Non-pigmented ciliary epithelial cell (primary cell): ENCODE measurements at places on chromosomes 3 and 15.
A peak's percentile ranks its signal among the peaks of the same experiment; 100 is the strongest.

DNA sequence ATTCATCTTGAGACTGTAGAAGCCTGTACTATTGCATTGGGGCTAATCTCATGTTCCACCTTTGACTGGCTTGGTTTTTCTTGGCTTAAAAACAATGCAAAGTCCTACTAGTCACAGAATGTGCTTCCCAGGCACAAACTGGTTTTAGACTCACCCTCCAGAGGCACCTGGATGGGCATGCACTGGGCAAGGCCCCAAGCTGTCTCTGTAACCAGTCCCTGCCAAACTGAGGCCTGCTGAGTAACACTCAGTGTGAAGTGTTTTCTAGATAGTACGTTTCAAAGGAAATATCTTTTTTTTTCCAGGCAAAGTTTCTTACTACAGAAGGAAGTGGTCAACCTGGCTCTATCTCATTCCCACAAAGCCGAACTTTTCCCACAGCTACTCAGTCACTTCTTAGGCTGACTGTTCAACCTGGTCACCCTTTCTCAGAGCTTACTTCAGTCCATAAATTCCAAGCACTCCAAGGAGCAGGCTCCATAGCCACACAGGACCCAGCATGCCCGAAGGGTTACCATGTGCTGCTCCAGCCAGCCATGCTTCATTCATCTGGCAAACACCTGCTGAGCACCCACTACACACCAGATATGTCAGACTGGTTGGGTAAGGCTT, 57.4 kb downstream of the NPTN start:
- no peak for DNase-seq

DNA sequence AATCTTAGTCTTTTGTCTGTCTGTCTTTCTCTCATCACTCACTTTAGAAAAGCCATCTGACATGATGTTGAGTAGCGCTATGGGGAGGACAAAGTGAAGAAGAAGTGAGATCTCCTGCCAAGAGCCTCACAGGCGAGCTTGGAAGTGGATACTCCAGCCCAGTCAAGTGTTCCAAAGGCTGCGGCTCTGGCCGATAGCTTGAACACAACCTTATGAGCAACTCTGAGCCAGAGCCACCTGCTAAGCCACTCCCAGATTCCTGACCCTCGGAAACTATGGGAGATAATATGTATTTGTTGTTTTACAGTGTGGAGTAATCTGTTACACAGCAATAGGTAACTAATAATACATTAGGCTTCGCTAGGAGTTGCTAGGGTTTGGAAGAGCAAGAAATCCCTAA, 76.2 kb downstream of the MB21D2 start:
- DNase-seq, result no peak

DNA sequence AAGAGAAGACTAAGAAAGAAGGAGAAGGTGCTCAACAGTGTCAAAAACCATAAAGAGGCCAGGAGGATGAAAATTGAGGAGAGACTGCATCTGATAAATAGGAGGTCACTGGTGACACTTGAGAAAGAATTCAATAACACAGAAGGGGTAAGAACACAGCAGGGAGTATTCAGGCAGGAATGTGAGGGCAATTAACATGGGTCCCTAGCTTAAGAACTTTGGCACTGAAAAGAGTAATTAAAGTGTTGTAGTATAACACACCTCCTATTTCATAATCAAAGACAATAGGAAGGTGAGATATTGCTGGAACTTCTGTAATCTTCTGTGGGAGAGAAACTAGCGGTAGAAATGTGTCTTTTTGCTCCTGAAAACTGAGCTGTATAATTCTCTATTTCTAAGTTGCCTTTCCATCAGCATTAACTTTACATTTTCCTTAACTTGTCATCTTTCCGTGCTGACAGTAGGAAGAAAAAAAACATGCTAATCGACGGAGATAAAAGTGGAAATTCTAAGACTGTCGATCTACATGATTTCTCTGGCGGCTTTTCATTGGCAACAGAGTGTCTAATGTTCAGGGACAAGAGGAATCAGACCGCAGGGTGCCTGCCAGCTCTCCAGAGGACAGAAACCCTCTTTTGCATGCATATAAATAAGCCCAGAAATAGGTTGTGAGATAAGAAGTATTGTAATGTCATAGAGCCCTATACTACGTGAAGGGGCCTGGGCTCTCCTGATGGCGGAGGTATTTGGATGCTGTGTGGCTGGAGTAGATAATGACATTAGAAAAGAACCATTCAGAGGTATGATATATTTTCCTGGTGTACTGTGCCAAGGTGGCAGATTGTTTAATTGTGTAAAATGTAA, 147.9 kb upstream of the GAP43 start:
- DNase-seq, result no peak

DNA sequence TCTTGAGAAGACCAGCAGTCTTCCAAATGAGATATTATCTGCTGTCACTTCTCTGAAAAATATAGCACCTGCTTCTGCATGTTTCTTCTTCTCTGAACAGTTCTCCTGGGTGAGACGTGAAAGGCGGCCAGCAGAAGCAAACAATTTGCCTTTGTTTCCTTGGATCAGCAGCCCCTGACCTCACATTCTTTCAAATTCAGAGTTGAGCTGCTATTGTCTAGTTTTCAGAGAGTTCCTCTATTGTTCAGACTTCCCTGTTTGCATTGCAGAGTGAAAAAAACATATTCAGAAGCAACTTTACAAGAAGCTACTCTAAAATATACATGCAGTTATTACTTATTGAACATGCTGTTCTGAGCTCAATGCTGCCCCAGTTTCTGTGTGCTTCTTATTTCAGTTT, 653.6 kb downstream of the NAALADL2 start:
- DNase-seq, result no peak

DNA sequence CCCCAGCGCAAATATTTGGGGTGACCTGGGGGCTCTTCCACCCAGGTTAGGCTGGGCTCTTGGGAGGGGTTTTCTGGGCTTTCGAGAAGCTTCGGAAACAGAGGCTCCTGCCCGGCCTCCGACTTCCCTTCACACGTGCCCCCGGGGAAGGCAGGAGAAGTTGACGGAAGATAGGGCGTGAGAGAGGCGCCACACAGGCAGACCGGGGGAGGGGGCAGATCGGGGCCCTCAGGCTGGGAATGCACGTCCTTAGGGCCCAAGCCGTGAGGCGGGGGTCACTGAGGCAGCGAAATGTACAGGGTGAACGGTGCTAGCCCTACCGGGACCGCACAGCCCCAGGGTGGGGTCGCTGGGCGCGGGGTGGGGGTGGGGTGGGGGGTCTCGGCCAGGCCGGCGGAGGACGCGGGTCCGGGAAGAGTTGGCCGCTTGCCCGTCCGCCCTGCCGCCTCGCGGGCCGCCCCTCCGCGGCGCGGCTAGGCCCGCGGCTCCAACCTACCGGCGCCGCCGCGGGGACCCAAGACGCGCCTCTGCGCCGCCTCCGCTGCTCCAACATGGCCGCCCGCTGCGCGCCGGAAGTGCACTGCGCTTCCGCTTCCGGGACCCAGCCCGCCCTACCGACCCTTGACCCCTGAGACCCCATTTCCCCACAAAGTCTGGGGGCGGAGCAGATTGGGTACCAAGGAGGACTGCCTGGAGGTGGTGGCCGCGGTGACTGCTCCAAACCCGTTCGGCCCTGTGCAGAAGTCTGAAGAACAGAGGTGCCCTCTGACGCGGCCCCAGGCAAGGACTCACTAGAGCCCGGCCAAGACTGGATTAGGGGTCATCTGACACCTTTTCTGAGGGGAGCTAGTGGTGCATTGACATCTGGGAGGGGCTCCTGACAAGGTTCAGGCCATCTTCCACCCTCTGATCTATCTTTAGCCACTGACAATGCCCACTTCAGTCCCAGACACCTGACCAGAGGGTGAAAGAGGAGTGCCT, at the start of gene CCDC71:
TSS of gene CCDC71 (minus strand) at position 561 of the 981 bp plus-strand sequence. CDS start 2,123 bp downstream, outside the sequence.
- no peak for DNase-seq

- DNase-seq, result no peak
These were observed 316.8 kb upstream of the CTDSPL start for GRCh38 chr3:37544869-37545352.

DNA sequence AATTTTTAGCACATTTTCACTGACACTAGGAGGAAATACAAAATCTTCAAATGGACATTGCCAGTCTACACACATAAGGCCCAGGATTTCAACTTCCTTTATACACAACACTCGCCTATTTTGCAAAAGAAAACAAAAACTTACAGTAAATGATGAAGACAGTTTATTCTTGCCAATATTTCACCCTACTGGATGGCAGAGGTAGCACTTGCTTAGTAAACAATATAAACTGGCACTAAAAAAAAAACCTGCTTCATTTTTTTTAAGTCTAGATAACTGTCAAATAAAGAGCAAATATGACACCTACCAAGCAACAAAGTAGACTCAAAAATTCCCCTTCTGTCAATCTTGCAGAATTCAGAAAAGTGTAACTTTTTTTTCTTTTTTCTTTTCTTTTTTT, 204.0 kb downstream of the VPS13C start:
- DNase-seq, result no peak

DNA sequence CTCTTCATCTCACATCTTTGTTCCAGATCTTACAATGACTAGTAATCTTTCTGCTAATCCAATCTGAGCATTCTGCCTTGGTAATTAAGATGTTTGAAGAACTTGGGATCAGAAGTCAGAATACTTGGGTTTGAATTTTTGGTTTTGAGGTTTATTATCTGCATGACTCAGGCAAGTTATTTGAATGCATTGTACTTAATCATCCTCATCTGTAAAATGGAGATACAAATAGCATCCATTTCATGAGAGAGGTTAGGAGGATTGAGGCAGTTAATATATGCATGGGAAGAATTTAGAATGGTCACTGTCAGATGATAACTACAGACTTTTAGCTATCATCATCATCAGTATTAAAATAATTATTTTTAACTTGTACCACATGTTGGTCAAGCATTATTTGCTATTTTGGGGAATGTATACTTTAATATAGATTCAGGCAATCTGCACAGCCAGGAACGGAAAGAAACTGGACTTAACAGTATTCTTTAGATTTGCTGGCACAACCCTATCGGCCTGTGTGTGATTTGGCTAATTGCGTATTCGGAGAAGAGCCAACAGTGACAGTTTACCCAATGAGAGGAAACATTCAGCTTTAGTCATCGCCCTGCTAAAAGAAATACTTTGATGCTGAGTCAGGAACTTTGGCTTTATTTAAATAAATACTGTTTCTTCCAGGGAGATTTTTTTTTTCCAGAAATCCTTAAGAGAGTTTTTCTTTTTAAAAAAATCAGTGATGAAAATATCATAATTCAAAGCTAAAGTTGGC, 600.0 kb downstream of the ROBO1 start:
- peak; percentile 89 for DNase-seq

- DNase-seq, result no peak
These were observed 14.3 kb downstream of the ARL8B start for GRCh38 chr3:5136211-5136918.

- DNase-seq, result no peak
These were observed 411.7 kb downstream of the NAALADL2 start for GRCh38 chr3:175270866-175271265.

DNA sequence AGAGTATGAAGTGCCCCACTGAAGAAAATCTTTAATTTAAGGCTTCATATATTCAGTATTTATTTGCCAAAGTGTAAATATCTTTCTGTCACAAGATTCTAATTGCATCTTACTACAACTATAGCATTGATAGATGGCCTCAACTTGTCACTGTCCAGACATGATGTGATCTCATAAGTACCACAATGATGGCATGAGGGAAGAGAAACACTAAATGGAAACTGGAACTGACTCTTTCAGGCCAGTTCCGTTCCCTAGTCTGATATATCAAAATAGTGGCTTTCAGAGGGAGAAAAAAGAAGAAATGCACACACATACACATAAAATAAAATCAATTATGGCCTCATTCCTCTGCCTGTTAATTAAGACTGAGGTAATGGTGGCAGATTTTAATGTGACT, 615.7 kb downstream of the TBL1XR1 start:
- no peak for DNase-seq

GRCh38 chr15:24675332-24676144, at the start of gene NPAP1:
TSS of gene NPAP1 (plus strand) at chr15:24675775. CDS start at chr15:24675868, 93 bp downstream.
- DNase-seq, result no peak

DNA sequence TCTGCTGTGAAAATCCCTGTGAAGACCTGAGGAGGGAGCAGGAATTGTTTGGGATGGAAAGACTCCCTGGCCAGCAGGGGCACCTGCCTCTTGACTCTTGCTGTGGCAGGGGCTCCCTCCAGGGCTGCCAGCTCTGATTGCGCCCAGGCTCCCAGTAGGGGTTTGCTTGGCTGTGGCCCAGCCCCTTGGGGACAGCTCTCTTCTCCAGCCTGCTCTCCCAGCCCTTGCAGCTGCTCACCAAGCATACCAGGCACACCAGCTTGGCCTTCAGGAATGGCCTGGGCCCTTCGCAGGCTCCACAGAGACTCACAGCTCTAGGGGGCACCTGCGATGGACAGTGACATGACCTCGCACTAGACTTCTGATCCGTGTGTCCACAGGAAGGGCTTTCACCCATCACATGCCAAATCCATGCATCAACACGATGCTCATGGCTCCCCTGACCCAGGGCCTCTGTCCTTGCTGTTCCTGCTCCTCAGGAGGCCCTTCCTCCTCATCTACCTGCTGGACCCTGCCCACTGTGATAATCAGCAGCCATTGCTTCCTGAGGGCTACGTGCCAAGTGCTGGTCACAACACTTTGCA, 61.8 kb downstream of the SCN5A start:
- DNase-seq, result no peak

- DNase-seq, result no peak
These were observed 73.3 kb downstream of the SETMAR start for GRCh38 chr3:4376499-4376898.

DNA sequence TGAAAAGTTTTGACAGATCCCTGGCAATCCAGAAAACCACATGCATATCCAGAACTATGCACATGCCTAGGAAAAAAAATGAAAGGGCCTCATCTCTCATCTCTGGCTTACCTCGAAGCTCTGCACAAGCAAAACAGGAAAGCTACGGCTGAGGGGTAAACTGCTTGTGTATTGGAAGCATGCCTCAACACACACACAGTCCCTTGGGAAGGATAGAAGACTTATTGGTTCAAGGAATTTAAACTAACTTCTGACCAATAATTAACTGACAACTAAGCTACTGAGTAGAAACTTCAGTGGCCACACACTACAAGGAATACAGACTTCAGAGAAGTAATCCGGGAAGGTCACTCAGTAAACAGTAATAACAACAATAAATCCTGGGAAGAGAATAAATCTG, 59.9 kb upstream of the POMGNT2 start:
- no peak for DNase-seq
